ENCODE measurements at places on chromosomes 1 and 21.

GRCh38 chr1:96880626-96881025 is 159.0 kb downstream of the PTBP2 start:
- no peak for DNase-seq

DNA sequence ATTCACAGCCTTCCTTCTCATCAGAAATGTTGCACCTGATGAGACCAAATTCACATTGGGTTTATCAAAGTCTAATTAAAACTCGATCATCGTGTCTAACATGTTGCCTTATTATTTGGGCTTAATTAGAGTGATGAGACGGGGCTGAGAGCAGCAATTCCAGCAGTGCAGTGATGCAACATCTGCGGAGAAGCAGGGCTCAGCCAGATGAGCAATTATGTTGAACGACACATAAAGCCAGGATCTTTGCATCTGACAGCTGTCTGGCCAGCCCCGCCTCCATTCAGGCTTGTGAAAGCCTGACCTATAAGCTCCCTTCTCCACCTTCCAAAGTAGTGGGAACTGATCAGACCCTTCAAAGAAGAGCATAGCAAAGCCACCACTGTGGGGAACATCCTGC is 109.8 kb downstream of the C1orf94 start:
- DNase-seq: no peak

DNA sequence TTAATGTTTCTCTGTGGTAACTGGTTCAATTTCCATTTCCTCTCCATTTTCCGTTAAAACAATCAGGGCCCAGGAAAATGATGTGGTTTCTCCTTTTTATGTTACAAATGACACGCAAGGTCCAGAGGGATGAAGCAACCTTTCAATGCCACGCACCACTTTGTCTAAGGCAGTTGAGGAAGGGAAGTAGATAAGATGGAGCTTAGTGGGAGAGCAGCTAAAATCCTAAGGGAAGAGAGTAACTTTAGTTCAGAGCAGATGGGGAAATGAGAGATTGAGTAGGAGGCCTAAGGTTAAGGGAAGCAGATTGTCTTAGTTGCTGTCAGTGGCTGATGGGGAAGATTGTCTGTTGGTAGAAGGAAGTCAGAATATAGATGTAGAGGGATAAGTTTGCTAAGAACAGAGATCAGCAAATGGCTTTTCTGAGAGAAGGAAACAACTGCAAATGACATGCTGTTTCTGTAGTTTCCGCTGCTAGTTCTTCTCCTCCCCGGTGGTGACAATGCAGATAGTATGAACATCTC is 660 bp downstream of the CD1C start:
- no peak for DNase-seq

GRCh38 chr1:180287988-180288705 is 58.1 kb downstream of the LHX4 start:
- no peak for DNase-seq

- DNase-seq: no peak
Observed at GRCh38 chr21:27681841-27682240, 715.0 kb upstream of the ADAMTS5 start.

- DNase-seq: no peak
Observed at GRCh38 chr1:198290089-198290683, 133.4 kb downstream of the NEK7 start.

DNA sequence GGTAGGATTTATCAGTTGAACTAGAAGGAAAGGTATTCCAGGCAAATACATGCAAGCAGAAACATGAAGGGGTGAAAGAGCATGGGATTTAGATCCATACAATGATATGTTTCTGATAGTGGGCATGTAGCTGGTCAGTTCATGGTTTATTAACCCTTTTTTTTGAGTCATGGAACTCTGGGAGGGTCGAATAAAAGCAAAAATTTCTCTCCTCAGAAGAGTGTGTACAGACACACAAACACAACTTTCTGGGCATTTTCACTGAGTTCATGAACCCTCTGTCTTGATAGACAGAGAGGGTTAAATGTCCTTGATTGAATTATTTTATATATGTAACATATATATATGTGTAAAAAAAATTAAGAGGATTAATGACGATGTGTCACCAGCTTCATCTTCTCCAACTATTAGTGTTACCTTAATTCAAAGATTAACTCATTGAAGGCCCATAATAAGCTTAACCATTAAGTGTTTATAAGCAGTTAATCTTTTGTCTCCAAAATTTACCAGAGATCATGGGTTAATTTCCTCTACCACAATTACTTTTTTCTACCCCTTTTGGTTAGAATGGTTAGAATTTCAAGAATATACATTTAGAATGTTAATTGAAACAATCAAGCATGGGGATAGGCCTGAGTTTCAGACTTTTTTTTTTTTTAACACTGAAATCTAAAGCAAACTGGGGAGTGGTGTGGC is 4.6 kb downstream of the JUN start:
- no peak for DNase-seq

GRCh38 chr1:104235141-104235540 is 485.4 kb downstream of the AMY1C start:
- no peak for DNase-seq

GRCh38 chr1:164263540-164263939 is 295.4 kb upstream of the PBX1 start:
- DNase-seq: no peak

GRCh38 chr1:246931549-246932365 is at the start of gene AHCTF1:
AHCTF1 (minus strand) TSS chr1:246931948; CDS start chr1:246918370, 13,578 bp downstream.
- DNase-seq: peak; percentile 96

- no peak for DNase-seq
Observed at GRCh38 chr1:214277704-214278635, 3.0 kb upstream of the SMYD2 start.
